ENCODE measurements at places on chromosomes 5 and 9.

DNA sequence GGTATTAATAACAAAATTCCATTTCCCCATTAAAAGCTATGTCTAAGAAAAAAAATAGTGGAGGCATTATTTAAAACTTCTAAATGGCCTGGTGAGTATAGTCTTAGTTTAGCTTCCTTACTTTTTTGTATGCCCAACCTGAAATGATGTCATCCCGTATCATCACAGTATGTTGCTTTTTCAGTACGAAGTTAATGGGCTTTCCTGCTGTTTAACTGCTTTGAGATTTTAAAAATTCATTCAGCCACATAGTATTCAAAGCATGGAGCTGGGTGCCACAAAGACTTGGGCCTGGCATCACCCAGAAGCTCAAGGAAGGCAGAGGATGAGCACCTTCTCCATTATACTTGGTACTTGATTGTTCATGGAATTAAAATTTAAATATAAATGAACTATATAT, 7.4 kb downstream of the F2RL2 start:
- DNase-seq = no peak

DNA sequence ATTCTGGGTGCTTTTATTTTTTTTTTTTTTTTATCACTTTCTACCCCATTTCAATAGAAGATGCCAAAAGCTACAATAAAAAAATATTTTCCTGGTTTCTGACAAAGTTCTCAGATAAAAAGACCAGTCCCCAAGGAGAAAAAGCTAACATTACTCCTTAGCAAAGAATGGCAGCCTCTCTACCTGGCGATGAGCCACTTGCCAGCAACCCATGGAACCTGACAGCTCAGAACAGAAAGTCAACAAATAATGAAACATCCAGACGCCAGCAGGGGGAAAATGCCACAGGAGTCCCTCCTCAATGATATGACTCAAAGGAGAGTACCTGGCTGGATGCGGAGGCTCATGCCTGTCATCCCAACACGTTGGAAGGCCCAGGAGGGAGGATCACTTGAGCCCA, 123.2 kb downstream of the MYO10 start:
- no peak for DNase-seq

GRCh38 chr5:124457101-124457500, 289.3 kb downstream of the ZNF608 start:
- DNase-seq = no peak

DNA sequence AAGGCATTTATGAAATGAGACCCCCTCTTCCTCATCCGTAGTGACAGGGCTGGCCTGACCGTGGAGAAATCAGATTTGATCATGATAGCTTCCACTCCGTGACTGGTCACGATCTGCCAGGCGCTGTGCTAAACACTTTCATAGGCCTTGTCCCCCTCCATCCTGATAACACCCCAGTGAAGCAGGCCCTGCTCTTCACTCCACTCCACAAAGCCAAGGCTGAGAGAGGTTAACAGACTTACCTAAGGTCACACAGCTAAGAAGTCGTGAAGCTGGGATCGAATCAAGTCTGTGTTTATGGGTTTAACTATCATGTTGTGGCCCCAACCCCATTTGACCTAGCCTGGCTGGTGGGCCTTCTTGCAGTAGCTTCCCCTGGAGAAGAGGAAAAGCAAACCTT, 53.3 kb upstream of the IL17B start:
- DNase-seq = no peak

DNA sequence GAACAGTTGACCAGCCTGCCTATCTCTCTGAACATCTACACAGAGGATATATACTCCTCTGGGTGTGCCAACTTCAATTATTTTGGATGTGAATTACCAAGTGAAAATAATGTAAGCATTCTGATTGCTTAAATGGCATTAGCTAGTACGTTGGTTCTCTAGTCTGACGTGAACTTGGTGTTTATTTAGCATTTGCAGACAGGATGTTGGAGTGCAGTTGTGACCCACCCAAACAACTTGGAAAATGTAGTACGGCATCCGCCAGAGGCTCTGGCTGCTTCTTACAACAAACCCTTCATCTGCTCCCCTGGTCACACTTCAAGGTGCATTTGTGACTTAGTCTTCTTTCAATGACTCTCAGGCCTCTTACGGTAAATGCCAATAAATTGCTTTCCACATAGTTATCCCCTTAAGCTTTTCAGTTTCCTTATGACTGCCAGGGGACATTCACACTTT, 616.6 kb downstream of the PDE4D start:
- DNase-seq = no peak

- DNase-seq = no peak
Measured at GRCh38 chr5:6496207-6496584, 47.5 kb downstream of the UBE2QL1 start.

DNA sequence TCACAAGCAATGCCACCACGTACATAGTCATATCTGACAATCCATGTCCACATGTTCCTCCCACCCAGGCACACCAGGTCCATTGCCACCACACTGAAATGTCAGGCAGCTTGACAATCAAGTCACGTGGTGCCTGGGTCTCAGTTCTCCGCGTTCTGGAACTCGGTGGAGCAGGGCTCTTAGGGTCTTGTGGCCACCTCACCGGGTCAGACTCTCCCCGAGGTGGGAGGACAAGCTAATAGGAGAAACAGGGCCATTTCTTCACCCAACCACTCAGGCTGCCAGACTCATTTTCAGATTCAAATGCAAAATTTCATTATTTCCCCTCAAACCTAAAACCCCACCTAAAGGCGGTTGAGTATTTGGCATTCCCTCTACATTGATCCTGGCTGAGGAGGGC, 200.5 kb upstream of the GAS1 start:
- DNase-seq = no peak

DNA sequence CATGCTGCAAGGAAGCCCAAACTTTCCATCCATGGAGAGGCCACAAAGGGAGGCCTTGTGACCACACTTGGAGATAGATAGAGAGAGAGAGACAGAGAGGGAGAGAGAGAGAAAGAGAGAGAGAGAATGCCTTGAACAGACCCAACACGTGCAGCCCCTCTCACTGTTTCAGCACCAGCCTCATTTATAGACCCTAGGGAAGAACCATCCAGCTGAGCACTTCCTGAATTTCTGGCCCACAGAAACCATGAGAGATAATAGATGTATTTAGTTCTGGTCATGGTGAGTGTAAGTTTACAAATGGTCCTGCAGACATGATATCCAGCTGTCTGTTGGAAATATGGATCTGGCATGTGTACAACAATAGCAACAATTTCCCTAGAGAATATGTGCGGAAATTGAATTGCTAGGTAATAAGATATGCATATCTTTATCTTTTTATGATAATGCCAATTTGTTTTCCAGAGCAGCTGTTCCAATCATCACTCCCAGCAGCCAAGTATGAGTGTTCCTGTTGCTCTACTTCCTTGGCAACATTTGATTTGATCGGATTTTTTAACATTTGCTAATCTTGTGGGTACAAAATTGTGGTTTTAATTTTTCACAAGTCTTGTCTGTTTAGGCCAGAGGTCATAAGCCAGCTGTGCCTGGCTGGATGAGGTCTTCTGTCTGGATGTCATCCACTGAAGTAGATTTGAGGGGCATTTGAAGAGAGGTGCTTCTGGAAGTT, 217.3 kb upstream of the IL12B start:
- DNase-seq = no peak

- DNase-seq = no peak
Measured at GRCh38 chr9:14715102-14715501, 7.4 kb downstream of the CER1 start.

GRCh38 chr9:35746583-35746982, 2.4 kb downstream of the GBA2 start:
- no peak for DNase-seq

GRCh38 chr9:17863924-17864323, 285.1 kb downstream of the SH3GL2 start:
- no peak for DNase-seq

GRCh38 chr5:138469540-138470321, 4.5 kb downstream of the EGR1 start:
- peak; percentile 39 for DNase-seq

All from psoas muscle (tissue), 8 donors.